AML-193 (cell line): ENCODE measurements at places on chromosomes 3 and 15.

DNA sequence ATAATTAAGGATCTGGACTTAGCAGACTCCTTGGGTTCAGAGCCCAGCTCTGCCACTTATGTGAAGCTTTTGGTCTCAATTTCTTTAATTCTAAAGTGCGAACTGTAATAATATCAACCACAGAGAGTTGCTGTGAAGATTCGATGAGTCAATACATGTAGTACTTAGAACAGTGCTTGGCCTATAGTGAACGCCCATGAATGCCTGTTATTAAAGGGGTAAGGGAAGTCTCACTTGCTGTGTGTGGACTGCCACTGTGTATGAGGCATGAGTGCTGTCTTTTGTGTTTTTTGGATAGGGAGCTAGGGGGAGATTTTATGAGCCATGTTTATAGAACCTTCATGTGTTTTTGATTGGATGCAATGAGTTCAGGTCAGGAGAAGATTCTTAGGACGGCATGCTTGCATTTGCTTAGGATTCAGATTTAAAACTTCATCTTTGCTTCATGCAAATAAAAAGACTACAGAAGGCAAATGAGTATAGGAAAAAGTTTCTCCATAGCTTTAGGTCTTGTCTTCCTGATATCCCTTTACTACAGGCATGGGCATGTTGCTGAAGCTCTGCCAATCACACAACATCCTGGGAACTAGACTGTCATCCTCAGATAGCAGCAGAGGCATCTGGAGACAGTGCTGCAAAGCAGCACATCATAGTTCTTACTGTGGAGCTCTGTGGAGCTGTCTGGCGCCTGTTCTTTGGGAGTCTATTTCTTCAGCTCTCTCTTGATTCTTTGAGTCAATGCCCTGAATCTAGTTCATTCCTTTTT, 50.0 kb downstream of the PLS1 start:
- no peak for DNase-seq

DNA sequence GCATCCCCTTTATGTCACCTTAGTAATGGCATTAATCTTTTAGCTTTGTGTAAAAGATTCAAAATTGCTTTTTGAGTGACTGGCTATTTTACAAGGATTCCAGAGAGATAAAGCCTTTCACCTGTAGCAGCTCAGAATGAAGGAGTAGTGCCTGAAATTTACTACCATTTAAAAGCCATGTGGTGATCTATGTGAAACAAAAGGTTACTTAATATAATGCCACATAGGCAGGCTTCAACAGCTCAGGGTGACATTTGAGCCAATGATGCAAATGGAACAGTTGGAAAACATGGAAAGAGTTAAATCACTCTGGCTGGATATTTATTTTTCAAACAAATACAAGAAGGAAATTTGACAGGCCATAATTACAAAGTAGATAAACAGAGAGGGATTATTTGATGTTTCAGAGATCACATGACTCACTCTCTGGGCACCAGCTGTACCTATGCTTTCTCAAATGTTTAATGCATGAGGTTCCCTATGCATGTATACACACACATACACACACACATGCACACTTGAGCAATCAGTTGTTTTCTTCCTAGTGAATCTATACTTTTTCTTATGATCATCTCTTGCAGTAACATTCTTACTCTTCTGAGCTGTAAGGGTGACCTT, 171.5 kb downstream of the ZMAT3 start:
- DNase-seq = no peak

DNA sequence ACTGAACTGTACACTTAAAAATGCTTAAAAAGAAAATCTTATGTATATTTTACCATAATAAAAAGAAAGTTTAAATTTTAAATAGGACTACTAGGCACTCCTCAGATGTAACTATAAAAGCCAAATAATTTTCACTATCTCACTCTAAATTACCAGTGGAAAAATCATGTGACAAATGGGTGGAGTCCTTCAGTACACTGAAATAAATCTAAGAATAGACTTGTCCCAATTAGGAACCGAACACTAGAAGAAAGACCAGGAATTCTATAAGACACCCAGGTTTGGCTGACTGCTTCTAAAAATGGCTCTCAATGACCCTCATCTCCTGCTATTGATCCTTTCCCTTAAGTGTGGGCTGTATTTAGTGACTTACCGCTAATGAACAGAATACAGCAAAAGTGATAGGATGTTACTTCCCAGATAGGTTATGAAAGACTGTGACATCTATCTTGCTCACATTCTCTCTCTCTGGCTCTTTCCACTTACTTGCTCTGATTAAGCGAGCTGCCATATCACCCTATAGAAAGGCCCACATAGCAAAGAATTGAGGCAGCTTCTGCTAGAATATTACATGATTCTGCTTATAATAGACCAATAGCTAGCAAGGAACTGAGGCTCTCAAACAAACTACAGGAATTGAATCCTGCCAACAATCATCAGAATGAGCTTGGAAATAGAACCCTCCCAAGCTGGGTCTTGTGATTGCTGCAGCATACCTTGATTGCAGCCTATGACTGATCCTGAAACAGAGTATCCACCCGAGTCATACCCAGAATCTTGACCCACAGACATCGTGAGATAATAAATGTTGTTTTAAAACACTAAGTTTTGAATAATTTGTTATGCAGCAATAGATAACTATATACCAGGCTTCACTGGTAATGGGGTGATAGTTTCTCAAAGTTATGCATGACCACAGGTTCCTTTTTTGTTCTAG, 16.9 kb downstream of the TTBK2 start:
- no peak for DNase-seq

GRCh38 chr3:52704611-52705437, 767 bp downstream of the GLT8D1 start:
- no peak for DNase-seq

- DNase-seq = no peak
Observed at GRCh38 chr3:157102098-157102497, 57.8 kb downstream of the CCNL1 start.

DNA sequence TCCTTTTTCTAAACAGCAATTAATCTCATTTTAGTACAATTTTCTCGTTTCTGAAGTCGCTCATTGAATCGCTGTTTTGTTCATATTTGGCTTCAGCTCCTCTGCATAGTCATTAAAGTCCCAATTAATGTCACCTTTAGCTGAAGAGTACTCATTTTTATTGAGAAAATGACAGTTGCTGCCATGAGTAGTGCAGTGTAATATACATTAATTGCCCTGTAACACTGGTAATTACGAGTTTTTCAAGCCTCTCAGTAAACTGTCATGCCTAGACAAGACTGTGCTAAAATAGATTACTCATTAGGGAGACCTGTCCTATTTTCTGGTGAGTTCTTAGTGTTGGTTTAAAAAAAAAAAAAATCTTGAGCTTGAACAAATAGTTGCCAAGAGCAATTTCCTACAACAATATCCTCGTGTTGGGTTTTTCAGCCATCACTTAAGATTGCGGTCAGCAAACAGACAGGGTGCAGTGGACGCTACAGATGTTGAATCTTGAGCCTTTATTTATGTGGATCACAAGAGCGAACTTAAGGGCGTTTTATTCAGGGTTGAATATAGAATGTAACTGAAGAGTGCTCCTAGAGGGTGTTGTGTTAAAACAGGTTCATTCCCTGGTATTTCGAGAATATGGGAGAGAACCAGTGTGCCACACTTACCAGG, 176.0 kb downstream of the CDIN1 start:
- DNase-seq = no peak

- no peak for DNase-seq
Observed at GRCh38 chr3:122609798-122610559, 32.5 kb downstream of the PARP15 start.

- DNase-seq = no peak
Observed at GRCh38 chr15:61612111-61612510, 383.0 kb upstream of the RORA start.

DNA sequence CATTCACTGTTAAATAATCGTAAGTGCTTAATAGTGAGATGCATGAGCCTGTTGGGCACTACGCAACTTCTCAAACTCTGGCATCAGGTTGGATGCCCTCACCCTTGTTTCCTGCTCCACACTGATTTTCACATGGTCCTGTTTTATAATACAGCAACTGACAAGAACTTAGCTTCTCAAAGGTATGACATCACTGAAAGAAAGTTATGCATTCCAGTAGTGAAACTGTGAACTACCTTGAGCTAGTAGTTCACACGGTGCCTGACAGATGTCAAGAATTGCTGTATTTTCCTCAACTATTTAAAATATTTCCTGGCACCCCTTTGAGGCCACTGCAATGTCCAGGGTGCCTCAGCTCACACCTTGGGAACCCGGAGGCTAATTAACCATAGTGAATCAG, 327.5 kb downstream of the RORA start:
- no peak for DNase-seq

DNA sequence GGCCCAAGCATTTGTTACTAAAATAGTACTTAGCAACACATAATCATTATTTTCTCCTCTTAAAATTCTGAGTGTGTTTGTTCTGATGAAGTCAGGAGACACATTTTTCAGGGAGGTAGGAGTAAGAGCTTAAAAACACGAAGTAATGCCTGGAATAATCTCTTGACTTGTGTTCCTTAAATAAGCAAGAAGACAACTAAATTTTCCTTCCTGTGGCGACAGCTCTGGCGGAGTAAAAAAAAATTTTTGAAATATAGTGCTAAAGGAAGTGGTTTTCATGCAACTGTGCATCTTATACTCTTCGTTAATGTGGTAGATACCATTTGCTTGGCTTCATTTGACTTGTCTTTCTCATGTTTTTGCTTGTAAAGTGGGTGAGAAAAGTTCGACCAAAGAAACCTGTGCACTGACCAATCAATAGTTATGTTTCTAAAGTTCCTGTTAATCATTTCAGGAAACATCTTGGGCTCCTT, 11.1 kb upstream of the MBNL1 start:
- peak; percentile 90 for DNase-seq

GRCh38 chr3:153681057-153681456, 440.1 kb upstream of the ARHGEF26 start:
- no peak for DNase-seq

- no peak for DNase-seq
Observed at GRCh38 chr3:140219291-140219690, 284.3 kb downstream of the CLSTN2 start.

DNA sequence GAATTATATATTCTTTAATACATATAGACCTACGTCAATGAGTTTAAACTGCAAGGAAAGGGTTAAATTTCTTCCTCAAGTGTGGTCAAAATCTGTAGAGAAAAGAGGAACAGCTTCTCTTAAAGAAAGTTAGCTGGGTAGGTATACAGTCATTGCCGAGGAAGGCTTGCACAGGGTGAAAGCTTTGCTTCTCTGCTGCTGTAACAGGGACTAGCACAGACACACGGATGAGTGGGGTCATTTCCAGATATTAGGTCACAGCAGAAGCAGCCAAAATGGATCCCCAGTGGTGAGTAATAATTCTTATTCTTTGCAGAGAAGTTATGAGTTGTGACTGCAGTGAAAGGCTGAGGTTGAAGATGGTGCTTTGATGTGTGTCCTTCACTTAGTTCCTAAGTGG, at the start of gene CD86:
CD86 (plus strand) TSS at position 148 of the 400 bp plus-strand sequence; CDS start at position 276, 128 bp downstream.
- peak; percentile 84 for DNase-seq

- peak; percentile 86 for DNase-seq
Observed at GRCh38 chr15:90845201-90845949, 23.0 kb upstream of the FURIN start.

DNA sequence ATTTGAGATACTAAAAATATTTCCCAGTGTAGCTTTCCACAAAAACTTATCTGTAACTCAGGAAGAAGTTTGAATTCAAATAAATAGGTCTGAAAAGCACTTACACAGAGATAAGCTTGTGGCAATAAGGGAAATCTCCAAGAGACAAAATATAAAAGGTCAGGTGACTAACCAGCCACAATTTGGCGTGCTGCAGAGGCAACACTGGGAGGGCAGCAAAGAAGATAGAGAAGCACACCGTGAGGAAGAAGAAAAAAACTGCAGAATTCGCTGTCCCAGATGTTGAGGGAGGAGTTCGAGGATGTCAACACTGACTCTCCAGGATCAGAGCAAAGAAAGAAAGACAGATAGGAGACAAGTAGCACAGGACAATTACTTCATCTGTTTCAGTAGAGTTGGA, 204.4 kb downstream of the FMN1 start:
- no peak for DNase-seq

- DNase-seq = no peak
Observed at GRCh38 chr3:152893647-152894046, 58.7 kb downstream of the P2RY1 start.

- DNase-seq = no peak
Observed at GRCh38 chr15:31280046-31280830, 46.4 kb upstream of the KLF13 start.

- no peak for DNase-seq
Observed at GRCh38 chr3:80079886-80080285, 312.1 kb upstream of the ROBO1 start.

DNA sequence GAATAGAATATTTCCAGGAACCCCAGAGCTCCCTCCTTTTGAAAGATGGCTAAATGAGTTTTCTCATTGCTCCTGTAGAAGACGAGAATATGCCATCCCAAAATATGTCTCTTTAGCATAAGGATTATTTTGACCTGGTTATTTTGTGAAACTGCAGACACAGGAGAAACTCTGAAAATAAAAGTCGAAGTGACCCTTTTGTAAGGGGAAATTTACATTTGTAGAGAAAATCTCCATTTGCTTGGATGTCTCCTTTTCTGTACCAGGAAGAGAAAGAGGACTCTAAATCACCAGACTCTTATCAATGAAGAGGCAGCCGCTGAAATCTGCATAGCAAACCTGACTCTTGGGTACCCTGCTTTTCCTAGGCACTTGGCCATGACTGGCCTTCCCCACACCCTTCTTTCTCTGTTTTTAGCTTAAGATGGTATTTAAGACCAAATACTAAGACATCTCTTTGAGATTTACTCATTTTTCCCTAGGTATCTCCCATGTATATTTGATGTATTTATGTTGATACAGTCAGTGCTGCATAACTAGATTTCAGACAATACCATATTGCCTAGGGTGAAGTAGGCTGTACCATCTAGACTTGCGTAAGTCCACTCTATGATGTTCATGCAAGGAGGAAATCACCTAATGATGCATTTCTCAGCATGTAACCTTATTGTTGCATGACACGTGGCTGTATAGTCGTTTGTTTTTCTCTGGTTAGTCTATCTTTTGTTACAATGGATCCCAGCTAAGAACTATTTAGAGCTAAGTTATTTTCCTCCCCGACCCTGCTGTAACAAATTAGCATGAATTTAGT, 98.2 kb upstream of the UBE3A start:
- no peak for DNase-seq

GRCh38 chr15:51341366-51342226, at the start of gene GLDN:
TSS of gene GLDN (plus strand) at chr15:51341655. CDS start at chr15:51341685, 30 bp downstream.
- DNase-seq = no peak

DNA sequence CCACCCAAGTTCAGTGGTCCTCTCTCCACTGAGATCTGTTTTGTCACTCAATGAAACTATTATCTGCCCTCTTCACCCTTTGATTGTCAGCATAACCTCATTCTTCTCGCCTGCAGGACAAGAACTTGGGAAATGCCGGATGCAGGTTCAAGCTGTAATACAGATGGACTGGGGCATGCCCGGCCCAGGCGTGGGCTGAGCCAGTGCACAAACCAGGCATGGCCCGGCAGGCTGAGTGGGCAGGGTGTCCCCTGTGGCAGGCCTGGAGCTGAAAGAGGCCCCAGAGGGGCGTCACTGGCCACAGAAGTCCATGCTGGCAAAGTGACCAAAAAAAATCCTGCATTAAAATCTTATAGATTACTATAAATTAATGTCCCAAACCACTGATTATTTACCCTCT, 638.9 kb upstream of the EPHA6 start:
- no peak for DNase-seq
